ENCODE measurements at places on chromosomes 6 and 20.

DNA sequence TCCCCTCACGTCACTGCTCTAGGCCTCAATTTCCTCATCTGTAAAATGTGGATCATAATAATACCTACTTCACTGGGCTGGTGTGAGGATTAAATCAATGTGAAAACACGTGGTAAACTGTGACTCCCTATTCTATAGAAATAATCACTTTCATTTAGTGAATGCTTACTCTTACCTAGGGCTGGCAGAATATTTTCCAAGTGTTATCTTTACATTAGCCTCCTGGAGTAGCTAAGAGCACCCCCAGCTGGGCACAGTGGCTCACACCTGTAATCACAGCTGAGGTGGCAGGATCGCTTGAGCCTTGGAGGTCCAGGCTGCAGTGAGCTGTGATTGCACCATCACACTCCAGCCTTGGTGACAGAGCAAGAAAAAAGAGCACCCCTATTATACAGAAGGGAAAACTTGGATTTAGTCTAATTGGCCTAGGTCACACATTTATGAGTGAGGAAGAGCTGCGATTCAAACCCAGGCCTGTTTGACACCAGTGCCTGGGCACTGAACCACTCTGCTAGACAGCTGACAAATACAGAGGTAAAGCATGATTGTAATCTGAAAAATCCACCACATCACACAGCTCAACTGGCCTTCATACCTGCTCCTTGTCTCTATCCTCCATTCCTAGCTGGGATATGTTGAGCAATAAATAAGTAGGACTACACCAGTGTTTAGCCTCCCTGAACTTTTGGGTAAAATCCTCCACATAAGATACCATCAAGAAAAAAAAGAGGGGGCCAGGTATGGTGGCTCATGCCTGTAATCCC, 1.4 kb upstream of the SNTA1 start:
- peak; percentile 50 for DNase-seq

- DNase-seq = no peak
These were observed 233.4 kb upstream of the RIN2 start for GRCh38 chr20:19524691-19525090.

DNA sequence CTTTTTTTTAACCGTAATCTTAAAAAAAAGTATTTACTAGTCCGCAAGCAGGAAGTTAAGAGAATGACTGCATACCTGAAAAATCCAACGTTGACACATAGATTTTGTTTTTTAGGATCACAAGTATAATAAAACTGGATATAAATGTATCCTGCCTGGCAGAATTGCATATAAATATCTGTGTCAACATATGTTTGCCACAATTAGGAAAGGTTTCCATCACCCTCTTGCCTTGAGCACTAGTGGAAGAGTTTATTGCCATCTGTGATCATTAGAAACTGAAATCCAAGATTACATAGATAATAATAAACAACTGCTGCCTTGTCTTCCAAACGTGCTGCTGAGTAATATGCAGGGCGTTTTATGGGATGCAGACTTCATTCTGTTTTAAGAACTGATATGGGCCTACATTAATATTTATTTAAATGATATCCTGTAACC, 27.9 kb downstream of the PLEKHG1 start:
- DNase-seq = no peak

DNA sequence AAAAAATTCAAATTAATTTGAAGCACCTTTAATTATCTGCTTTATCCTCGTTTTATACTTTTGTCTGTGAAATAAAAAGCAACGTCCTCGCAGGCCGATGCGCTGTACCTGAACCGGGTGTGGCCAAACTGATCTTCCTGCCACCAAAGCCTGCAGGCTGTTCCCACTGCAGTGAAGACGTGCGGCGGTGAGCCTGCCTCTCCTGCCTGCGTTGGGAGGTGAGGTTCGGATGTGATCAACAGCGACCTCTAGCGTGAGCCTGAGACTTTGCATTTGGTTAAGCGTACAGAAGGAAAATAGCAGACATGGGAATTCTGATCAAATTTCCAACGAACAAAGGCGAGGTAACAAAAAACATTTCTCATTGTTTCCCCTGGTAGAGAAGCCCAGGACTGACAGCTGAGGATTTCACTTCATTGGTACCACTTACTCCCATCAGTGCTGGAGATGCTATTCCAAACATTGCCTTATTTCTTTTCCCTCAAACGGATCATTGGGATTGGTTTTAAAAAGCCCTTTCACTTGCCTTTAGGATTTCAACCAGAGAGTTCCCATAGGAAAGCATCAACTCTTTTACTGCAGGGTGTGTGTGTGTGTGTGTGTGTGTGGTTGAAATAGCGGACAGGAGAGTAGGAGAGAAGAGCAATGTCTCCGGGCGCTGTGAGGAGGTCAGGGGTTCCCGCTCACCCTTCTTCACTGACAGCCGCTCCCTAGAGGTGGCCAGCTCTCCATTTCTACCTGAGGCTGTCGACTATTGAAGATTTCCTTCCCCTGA, 56.6 kb upstream of the CCN6 start:
- peak; percentile 87 for DNase-seq

DNA sequence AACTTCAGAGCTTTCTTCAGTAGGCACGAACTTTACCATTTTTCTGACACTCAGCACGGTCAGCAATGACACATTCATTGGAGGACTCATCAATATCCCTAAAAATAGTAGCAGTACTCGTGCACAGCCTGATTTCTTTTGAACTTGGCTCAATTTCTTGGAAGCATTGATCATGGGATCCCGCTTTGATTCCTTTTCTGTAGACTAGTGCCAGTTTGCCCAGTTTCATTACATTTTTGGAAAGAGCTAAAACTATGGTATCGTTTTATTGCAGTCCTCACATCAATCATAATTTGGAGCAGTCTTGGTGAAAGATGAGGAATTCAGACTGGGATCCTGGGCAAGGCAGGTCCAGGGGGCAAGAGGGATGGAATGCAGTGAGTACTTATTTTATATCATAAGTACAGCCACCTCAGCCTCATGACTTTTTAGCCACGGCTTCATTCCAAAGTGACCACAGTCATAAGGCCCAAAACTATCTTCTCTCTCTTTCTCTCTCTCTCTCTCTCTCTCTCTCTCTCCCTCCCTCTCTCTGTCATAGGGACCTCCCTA, 170.9 kb upstream of the AKAP12 start:
- DNase-seq = no peak

GRCh38 chr6:35640017-35640664, 48.6 kb downstream of the FKBP5 start:
- DNase-seq = no peak

DNA sequence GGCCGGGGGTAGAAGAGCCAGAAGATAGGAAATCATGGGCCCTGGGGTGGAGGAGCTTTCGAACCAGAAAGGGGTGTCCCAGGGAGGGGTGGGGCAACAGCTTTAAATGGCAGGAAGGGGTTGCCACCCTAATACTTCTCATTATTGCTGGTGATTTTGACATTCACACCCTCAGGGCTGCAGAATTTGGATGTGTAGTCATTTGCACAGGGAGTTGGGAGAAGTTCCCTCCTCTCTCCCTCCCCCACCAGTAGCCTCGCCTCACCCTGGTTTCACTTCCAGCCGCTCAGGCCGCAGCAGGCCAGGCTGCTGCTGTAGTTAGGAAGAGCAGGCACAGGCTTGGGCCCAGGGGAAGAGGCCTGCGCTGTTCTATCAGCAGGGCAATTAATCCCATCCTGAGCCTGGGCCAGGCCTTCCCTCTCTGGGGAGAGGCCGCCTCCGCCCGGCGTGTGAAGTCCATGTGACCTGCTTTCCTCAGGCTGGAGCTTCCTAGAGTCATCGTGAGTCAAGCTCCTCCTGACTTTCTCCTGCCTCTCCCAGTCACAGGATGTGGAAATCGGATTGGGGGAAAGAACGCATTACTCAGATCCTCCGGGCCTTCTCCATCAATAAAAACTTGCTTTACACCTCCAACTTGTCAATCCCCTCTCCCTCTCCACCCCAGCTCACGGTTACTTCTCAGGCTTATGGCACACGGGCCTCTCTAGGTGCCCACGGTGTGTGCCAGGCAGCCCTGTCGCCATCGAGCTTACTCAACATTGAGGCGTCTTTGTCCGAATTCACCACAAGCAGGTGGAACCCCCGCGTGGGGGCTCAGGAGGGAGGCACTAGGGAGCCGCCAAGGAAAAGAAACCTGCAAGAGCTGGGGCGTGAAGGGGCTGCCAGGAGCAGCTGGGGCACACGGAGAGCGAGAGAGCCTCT, 7.8 kb downstream of the ADTRP start:
- DNase-seq = no peak

GRCh38 chr6:40577672-40578071, 9.5 kb downstream of the LRFN2 start:
- DNase-seq = no peak

DNA sequence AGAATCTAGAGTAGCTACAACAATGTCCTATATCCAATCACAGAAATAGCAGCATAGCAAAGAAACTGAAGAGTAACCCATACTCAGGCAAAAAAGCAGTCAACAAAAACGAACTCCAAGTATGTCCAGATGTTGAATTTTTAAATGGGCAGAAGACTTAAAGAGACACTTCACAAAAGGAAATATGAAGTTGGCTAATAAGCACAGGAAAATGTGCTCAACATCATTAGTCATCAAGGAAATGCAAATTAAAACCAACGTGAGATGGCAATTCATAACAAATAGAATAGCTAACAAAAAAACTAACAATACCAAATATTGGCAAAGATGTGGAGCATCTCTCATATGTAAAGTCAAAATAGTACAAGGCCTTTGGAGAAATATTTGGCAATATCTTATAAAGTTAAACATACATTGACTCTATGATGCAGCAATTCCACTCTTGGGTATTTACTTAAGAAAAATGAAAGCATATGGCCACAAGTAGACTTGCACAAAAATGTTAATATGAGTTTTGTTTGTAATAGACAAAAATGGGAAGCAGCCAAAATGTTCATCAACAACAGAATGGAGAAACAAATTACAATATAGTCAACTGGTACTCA, 37.7 kb downstream of the FRK start:
- no peak for DNase-seq

GRCh38 chr6:42454428-42454791, 2.7 kb upstream of the TRERF1 start:
- no peak for DNase-seq

DNA sequence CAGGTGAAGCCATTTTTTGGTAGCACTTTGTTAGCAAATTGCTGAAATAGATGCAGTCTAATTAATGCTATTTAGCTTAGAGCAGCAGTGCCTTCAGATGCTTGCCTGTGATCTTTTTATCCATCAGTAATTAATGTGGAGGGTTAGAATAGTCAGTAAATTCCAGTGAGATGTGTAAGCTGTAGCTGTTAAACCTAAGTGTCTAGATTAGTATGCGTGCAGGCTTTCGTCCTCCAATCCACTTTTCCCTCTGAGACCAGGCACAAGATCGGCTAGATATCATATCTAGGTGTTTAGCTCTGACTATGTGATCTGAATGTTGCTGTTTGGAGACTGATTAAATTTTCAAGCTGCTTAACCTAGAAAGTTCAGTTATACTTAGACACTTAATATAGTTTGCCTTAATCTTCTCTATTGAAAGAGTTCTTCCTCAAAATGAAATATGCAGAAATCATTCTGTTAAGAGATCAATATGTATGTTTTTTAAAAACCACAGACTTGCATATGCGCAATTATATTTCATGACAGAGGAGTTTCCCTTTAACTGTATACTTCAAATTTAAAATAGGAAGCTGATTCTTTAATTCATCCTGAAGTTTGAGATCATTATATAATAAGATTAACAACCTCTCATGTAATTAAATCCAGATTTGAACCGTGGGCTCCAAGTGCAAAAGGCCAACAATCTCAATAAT, 41.2 kb downstream of the XRN2 start:
- DNase-seq = no peak

- DNase-seq = no peak
These were observed 613.2 kb upstream of the FLRT3 start for GRCh38 chr20:14950633-14951032.

DNA sequence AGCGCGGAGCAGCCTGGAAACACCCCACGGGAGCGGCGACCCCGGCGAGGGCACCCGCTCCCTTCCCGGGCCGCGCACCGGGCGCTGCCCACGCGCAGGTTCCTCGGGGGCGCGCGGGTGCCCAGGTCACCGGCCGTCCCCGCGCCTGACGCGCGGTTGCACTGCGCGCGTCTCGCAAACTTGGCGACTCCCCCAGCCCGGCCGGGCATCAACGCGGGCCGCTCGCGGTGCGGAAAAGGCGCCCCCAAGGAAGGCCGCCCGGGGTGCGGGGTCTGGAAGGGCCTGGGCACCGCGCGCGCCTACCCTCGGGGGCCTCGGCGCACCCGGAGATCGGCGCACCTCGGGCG, 555 bp upstream of the ZBTB46 start:
- no peak for DNase-seq

- DNase-seq = no peak
These were observed 1136.0 kb downstream of the HACE1 start for GRCh38 chr6:103723438-103724322.

- no peak for DNase-seq
These were observed 27.9 kb upstream of the ZBP1 start for GRCh38 chr20:57647933-57648785.

DNA sequence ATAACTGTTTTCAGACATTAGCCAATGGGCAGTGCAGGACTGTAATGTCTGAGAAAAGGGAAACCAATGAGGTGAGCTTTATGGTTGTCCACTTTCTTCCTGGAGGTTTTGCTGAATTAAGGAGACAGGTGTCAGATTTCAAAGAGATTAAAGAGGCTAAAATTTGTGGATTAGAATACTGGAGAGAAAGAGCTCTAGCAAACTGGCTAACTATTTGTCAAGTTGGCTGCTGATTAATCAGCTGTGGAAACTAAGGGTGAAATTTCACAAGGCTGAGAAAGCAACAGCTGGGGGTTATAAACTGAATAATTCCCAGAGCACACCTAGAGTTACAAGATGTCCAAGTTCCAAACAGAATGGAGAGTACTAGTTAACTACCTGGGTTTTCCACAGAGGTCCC, 198.9 kb downstream of the TBC1D32 start:
- DNase-seq = no peak

DNA sequence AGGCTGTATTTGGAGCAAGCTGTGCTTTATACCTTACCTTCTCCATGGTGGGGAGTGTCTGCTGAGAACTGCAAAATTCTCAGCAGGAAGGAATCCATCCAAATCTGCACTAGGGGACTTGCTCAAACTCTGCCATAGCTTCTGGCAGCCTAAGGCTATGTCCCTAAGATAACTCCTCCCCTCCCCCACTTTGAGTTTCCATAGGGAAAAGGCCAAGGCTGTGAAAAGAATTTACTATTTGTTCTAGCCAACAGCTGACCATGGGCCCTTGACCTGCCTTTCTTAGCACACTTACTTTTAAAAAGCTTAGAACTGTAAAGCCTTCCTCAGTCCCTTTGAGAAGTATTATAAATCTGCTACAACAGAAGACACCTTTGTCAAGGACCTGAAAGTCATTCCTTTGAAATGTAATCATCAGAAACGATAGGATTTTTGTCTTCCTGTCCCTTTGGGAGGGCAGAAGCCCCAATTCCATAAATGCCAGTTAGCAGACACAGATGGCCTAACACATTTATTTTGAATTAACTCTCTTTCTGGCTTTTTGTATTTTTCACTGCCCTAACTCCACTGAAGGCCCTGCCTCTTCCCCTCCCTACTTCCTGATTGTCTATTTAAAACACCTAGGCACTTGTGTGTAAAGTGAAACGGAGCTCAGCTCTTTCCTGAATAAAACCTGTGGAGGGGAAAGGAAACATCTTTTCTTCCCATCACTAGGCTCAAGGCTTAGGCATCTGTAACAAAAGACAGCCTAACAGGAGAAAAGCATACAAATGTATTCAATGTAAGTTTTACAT, 157.1 kb downstream of the AKAP7 start:
- DNase-seq = no peak

GRCh38 chr6:18509871-18510643, 122.9 kb downstream of the RNF144B start:
- DNase-seq = no peak

- no peak for DNase-seq
These were observed 293.8 kb downstream of the FRK start for GRCh38 chr6:115766745-115767462.

Data from activated CD8-positive, alpha-beta memory T cell treated with anti-CD3 and anti-CD28 coated beads, Interleukin-2, amount 10 ng/mL, durations not matched to agents 7 days and 5 days (primary cell).